ENCODE measurements at places on chromosomes 12 and 14.

GRCh38 chr12:130504840-130505175, 167.1 kb downstream of the PIWIL1 start:
- DNase-seq = no peak

DNA sequence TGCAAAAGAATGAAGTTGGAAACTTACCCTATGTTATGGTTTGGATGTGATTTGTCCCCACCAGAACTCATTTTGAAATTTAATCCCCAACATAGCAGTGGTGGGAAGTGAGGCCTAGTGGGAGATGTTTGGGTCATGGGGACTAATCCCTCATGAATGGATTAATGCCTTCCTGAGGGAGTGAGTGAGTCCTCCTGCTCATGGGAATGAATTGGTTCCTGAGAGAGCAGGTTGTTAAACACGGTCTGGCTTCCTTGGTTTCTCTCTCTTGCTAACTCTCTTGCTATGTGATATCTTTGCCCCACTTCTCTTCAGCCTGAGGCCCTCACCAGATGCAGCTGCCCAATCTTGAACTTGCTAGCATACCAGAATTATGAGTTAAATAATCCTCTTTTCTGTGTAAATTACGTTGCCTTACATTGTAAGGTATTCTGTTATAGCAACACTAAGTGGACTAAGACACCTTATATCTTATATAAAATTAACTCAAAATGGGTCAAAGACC, 22.2 kb upstream of the CCDC91 start:
- no peak for DNase-seq

GRCh38 chr14:96781371-96781770, 15.8 kb upstream of the VRK1 start:
- DNase-seq = no peak

DNA sequence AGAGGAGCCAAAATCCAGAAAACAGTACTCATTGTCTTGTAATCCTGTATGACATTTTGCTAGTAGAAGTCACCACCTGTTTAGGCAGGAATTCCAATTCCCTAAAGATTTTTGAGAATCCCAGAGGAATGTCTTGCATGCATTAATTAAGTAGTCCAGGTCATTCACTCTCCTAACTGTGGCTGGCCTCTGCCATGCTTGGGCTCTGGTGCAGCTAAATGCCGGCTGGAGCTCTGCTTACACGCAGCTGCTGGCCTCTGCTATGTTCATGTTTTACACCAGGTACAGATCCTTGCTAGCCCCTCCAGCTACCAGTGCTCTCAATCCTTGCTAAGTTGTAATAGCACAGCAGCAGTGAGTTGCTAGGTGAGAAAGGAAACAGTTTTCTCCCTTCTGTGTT, 16.3 kb upstream of the HIF1A start:
- DNase-seq = no peak

All from activated CD4-positive, CD25-positive, alpha-beta regulatory T cell treated with anti-CD3 and anti-CD28 coated beads, Interleukin-2, amount 50 U/mL, for 72 hours (primary cell).